ENCODE measurements at places on chromosomes 7 and 10.

GRCh38 chr7:140625908-140626868, 14.4 kb downstream of the DENND2A start:
- peak; percentile 62 for DNase-seq

GRCh38 chr10:72753760-72754231, 61.9 kb downstream of the MCU start:
- peak; percentile 17 for DNase-seq

DNA sequence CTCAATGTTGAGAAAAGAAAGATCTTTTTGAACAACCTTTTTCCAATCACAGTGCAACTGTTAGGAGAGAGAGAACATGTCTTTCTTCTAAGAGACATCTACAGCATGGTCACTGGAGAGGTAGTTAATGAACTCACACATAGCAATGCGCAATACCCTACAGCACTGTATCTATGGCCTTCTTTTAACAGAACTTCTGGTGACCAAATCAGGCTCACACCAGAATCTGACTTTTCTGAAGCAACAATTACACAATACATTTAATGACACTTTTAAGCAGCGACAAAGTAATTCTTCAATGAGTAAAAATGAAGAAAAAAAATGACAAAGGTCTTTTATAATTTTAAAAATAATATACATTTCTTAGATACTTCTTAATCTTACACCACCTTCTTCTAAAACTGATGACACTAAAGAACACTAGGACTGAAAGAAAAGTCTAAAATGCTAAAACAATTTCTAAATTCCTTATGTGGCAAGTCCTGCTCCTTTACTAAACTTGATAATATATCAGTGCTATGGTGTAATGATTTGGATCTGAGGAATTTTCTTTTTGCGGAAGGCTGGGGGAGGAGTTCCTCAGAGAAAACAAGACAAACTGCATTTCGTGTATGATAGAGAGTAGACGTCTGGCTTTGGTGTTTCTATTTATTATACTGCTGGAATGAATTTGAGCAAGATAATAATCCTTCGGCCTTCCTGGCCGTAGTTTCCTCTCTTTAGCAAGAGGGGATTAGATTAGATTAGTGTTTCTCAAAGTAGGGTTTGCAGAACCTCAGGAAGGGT, 166.3 kb downstream of the ZNF438 start:
- DNase-seq = no peak

- DNase-seq = peak; percentile 57
Measured at GRCh38 chr7:5636446-5636835, 145.0 kb downstream of the RNF216 start.

DNA sequence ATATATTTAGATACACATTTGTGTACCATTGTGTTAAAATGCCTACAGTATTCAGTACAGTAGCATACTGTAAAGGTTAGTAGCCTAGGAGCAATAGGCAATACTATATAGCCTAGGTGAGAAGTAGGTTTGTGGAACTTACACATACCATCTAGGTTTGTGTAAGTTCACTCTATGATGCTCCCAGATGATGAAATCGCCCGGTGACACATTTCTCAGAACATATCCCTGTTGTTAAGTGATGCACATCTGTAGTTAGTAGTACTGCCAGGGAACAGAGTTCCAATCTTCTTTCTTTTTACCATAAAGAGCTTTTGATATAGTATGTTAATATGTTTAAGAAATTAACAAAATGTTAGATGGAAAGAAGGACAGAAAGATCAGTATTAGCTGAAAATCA, 138.2 kb downstream of the SNX13 start:
- DNase-seq = no peak
